ENCODE measurements at places on chromosomes 5 and 9. TPM values are rescaled to one million over a fixed set of nuclear protein-coding genes. Genes with fewer than 3 reads are reported as not detected.
A peak's percentile ranks its signal among the peaks of the same experiment; 100 is the strongest.

GRCh38 chr5:57956636-57957035 is 474.0 kb upstream of the ACTBL2 start:
- H3K27me3 ChIP-seq: peaks cover 3% of the 10 kb centered on the region
- no peak for DNase-seq
- no peaks in the 10 kb centered on the region for H3K36me3 ChIP-seq
- H3K4me3 ChIP-seq: no peak overlapping the region
- no peaks in the 10 kb centered on the region for H3K4me1 ChIP-seq
- no peak overlapping the region for H3K27ac ChIP-seq

Gene CDO1
- 0.82 TPM for total RNA-seq

DNA sequence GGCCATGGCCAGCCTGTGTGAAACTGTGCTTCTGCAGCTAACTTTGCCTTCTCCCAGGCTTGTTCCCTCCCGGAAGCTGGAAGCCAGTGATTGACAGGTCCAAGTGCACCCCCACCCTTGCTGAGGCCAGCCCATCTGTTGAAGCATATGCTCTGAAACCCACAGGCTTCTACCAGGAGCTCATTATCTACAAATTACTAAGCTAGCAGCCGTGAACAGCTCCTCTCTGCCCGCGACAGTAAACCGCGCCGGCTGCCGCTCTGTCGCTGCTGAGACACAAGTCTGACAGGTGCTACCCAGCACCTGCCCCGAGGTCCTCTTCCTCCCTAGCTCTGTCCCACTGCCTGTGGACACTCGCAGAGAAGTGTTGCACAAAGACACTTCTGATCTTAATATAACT is 490.9 kb downstream of the GADD45G start:
- no peak overlapping the region for H3K4me3 ChIP-seq
- no peaks in the 10 kb centered on the region for H3K36me3 ChIP-seq
- H3K27ac ChIP-seq: no peak overlapping the region
- peaks cover 32% of the 10 kb centered on the region for H3K27me3 ChIP-seq

DNA sequence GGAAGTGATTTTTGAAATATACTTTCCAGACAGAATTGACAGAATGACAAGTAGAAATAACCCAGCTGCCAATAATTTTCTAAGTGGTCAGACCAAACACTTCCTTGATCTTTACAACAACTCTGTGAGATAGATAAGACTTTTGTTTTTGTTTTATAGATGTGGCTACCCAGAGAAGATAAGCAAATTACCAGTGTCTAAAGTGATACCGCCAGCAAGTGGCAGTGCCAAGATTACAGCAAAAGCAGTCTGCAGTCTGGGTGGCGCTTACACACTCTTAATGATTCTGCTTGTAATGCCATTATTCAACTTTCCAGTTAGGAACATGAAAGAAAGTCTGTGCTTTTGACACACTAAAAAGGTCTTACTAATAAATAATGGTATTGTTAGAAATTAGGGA is 92.1 kb downstream of the HCN1 start:
- no peak overlapping the region for H3K4me3 ChIP-seq
- H3K27me3 ChIP-seq: no peaks in the 10 kb centered on the region

DNA sequence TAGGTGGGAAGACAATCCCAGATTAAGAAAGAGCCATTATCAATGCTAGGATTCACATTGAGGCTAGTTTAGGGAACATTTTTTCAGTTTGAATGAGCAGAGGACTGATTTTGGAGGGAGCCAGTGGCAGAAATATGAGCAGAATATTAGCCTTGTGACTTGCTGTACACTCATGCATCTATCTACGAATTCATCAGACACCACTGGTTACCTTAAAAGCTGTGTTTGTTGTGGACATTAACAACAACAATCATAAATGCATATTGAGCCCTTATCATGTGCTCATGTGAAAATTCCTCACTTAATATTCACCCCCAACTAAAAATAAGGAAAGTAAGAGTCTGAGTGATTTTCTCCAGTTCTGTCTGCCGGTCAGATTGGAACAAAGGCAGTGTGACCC is 9.9 kb upstream of the SH3TC2 start:
- DNase-seq: no peak
- H3K36me3 ChIP-seq: no peaks in the 10 kb centered on the region
- no peaks in the 10 kb centered on the region for H3K4me1 ChIP-seq
- peaks cover 5% of the 10 kb centered on the region for H3K27me3 ChIP-seq

- peak; percentile 51 for DNase-seq
- peaks cover 7% of the 10 kb centered on the region for H3K4me1 ChIP-seq
- no peak overlapping the region for H3K27ac ChIP-seq
Measured at GRCh38 chr5:123035918-123036390, 571 bp downstream of the PPIC start.

DNA sequence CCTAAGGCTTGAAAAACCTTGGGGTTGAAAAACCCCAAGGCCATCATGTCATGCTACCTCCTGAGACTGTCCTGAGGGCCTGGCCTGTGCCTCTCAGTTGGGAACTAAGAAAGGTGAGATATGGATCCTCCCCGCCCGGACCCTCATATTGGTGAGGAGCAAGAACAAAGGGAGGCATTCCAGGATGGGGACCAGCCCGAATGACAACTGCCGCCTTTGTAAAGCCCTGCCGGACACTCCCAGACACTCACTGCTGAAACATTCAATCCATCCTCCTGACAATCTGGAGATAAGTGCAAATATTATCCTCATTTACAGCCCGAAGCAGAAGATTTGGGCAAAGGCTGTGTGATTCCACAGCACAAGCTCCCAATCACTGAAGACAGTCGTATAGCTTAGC is 298.3 kb downstream of the NSG2 start:
- H3K27me3 ChIP-seq: peaks cover 3% of the 10 kb centered on the region
- no peak overlapping the region for H3K27ac ChIP-seq
- H3K4me1 ChIP-seq: no peaks in the 10 kb centered on the region
- no peak for DNase-seq
- H3K4me3 ChIP-seq: no peak overlapping the region
- no peaks in the 10 kb centered on the region for H3K36me3 ChIP-seq
